HAP-1 (cell line): ENCODE measurements at places on chromosomes 4 and X.
A peak's percentile ranks its signal among the peaks of the same experiment; 100 is the strongest.

- DNase-seq: peak; percentile 60
These were observed 19.0 kb upstream of the USO1 start for GRCh38 chr4:75705198-75705977.

GRCh38 chr4:154452798-154453346, 38.7 kb downstream of the DCHS2 start:
- no peak for DNase-seq

DNA sequence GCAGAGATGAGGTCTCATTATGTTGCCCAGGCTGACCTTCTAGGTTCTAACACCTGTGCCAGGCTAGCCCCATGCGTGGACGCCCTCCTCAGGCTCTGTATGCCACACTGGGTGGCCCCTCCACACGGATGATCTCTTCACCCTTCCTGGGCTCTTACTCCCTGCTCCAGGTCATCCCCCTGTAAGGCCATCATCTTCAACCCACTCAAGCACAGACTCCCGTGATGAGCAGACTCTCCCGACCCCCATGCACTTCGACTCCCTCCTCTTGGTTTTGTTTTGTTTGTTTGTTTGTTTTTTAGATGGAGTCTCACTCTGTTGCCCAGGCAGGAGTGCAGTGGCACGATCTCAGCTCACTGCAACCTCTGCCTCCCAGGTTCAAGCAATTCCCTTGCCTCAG, 70.9 kb downstream of the HPRT1 start:
- no peak for DNase-seq

- DNase-seq: no peak
These were observed 470.0 kb downstream of the GASK1B start for GRCh38 chr4:157702831-157703230.

GRCh38 chr4:98905297-98905696, 23.6 kb downstream of the EIF4E start:
- DNase-seq: no peak

DNA sequence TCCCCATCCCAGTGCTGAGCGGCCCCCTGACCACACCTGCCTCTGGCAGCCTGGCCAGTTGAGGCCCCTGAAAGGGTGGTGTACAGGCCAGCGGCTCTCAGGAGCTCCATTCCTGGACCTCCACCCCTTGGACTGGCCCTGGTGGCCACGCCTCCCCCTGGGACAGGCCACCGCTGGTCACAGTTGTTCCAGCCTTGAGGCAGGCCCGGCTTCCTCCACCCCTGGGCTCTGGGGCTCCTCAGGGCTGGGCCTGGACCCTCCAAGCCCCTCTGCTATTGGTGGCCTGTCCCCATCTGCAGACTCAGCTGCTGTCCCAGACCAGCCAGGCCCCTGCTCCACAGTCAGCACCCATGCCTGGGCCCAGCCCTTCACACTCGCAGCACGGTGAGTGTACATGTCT, 93.2 kb upstream of the NKX1-1 start:
- no peak for DNase-seq

- DNase-seq: no peak
These were observed 200.1 kb downstream of the NPNT start for GRCh38 chr4:106095408-106095807.

DNA sequence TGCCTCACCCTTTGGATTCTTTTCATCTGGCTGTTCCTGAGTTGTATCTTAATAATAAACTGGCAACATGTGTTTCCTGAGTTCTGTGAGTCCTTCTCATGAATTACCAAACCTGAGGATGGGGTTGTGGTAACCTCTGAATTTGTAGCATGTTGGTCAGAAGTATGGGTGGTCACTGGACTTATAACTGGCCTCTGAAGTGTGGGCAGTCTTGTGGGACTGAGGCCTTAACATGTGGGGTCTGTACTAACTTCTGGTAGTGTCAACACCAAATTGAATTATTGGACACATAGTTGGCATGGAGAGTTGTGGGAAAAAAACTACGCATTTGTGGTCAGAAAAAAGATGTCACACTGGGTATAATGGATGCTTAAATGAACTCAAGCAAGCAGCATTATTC, 45.0 kb upstream of the TNIP3 start:
- DNase-seq: no peak

- DNase-seq: no peak
These were observed 1.5 kb downstream of the STARD8 start for GRCh38 chrX:68648960-68649359.

GRCh38 chr4:100695039-100695654, 177.3 kb upstream of the EMCN start:
- no peak for DNase-seq

GRCh38 chr4:10061650-10062415, 40.5 kb upstream of the SLC2A9 start:
- DNase-seq: no peak
